Fibroblast of the aortic adventitia (primary cell): ENCODE measurements at places on chromosomes 12 and 14.

DNA sequence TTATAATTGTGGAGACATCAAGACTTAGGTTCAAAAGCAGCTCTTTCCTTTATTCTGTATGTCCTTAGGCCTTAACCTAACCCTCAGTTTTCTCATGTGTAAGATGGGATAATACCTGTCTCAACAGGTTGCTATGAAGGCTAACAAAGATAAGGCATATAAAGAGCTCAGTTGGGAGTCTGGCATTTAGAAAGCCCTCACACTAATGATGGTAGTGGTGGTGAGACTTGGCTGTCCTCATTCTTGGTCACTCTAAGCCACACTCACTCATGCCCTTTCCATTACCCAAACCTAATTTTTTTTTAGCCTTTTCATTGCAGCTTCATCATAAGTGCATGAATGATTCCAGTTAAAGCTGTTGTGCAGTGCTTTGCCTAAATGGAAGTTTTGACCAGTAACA is 137.3 kb downstream of the TGFB3 start:
- DNase-seq: no peak

- no peak for DNase-seq
These were observed 41.2 kb downstream of the TDP1 start for GRCh38 chr14:89996963-89997362.

DNA sequence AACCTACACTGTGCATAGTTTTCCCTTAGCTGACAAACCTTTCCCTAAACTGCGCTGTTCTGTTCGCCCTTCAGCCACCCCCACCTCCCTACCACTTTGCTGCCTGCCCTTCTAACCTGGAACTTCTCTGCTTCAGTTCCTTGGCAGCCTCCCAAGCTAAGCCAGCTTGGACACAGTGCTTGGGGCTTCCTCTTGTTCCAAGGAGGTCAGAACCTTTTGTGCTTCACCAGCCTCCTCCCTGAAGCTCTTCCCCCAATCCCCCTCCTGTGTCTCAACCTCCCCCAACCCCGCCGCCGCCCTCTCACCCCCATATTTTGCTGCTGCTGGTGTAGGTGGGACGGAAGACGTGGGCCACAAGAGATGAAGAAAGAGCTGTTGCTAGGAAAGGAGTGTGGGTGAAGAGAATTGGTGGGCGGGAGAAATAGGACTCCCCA is 8.1 kb upstream of the RIC8B start:
- no peak for DNase-seq

DNA sequence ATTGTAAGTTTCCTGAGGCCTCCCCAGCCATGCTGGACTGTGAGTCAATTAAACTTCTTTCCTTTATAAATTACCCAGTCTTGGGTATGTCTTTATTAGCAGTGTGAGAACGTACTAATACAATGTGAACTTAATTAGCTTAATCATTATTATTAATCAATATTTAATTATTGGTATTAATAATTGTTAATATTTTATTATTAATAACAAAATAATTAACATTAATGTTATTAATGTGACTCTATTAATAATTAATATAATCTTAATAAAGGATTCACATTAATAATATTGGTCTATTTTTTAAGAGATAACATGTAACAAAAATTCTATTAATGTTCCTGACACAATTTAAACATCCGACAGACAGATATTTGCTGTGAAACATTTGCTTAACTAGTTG is 164.9 kb upstream of the ATF7IP start:
- no peak for DNase-seq

DNA sequence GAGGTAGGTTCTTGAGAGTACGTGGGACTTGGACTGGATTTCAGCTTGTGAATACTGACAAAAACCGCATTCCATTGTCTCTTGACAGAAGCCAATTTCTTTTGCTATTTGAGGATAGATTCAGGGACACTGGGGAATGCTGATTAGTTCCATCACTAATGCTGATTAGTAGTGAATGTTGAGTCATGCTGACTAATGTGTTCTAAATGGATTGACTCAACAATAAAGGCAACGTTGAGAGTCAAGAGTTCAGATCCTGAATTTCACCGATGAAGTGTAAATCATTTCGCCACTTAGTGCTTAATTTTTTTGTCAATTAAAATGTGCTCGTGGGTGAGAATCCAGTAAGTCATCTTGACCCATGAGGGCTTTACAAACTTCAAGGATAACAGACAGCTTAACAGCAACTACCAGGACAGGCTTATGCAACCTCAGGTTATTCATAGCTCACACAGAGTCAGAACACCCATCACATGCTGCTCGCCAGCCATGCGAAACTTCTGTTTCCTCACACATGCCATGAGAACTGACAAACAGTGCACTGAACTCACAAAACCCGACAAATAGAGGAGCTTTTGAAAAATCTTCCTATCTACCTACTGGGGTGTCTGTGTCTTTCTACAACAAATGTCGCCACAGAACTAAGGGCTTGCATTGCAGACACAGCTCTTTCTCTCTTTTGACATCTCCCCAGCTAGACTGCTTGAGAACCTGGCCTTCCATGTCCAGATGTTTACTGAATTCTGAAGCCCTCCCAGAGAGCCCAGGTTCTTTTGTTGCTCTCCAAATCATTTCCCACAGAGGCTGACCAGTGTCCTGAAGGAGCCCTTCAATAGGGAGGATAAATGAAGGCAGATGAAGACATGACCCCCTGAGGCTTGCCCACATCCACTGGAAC is 316.4 kb downstream of the ZFP36L1 start:
- peak; percentile 92 for DNase-seq

DNA sequence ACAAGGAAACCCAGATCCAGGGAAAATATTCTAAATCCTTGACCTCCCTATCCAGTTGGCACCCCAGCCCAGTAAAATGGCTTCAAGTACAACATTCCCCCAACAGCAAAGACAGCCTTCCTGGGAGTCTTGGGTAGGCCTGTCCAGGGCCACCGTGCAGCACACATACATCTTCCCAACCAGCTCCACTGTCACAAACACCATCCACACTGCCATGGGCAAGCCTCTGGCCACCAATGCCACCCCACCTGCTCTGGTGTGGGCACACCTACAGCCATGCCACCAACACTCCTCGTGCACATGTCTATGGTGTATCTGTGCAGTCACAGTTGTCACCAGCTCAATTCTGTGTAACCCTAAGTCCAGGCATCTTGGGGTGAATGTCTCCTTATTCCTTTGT is 193.2 kb downstream of the DAD1 start:
- DNase-seq: no peak

- DNase-seq: no peak
These were observed 7.1 kb upstream of the CCDC60 start for GRCh38 chr12:119327471-119327870.

GRCh38 chr12:53115112-53115890 is 12.0 kb downstream of the SOAT2 start:
- DNase-seq: no peak

DNA sequence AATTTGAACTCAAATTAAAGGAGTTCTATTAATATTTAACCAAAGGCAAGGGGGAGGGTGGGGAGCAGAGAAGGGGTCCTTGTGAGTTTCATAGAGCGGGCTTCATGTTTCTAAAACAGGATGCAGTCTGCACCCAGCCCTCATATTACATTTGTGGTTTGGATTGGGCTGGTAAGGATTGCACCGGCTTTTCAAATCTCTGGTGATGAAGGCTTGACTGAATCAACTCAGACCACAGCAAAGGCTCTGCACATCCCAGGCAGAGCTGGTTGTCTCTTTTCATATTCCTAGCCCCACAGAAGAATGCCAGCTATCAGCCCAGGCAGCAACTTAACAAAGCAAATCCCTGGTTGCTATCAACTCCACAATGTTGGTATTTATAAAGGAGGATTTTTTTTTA is 1221.4 kb downstream of the VRK1 start:
- no peak for DNase-seq

GRCh38 chr12:103114296-103115055 is 157.0 kb downstream of the ASCL1 start:
- DNase-seq: no peak

GRCh38 chr12:92676710-92677109 is 26.1 kb upstream of the PLEKHG7 start:
- DNase-seq: no peak

DNA sequence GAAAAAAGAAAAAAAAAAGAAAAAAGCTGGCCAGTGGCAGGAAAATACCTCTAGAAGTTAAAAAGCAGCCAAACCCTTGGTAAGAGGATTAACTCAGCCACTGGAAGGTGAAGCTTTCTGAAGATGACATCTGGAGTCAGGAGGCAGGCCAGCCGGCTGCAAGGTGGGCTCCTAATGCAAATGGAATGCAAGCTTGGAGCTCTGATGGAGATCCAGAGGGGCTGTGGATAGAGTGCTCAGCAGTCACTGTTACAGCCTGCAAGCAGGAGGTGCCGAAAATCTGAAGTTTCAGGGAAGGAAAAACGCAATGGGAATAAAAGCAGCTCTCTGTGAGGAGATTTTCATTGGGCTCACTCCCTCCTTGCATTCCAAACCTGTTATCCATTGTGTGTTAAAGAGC is 41.0 kb downstream of the GSC start:
- DNase-seq: no peak

- DNase-seq: no peak
These were observed 169.8 kb downstream of the BTG1 start for GRCh38 chr12:91975891-91976290.

GRCh38 chr12:12718853-12719252 is 1.7 kb downstream of the CDKN1B start:
- peak; percentile 45 for DNase-seq

GRCh38 chr12:69837657-69838415 is 12.8 kb downstream of the MYRFL start:
- DNase-seq: no peak

DNA sequence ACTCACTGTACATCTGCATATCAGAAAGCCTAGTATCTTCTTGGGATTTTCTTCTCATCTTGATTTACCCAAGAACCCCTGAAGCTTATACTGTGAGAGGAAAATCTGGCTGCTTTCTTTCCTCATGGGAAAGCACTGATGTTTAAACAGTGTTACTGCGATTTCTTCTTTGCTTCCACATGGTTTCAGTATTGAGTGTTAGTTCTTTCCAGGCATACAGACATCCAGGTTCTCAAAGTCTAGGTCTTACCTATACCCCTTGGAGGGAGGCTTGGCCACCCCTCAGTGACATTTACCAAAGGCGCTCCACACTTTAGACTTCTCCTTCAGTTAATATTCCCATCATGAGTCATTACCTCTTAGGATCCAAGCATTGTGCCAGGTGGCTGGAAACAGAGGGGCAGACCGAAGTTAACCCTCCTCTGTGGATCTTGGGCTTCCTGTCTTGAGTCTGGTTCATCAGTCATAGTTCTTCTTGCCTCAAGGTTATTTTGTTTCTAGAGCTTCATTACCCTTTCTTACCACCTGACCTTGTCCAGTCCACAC is 79.1 kb downstream of the TMEM117 start:
- no peak for DNase-seq

DNA sequence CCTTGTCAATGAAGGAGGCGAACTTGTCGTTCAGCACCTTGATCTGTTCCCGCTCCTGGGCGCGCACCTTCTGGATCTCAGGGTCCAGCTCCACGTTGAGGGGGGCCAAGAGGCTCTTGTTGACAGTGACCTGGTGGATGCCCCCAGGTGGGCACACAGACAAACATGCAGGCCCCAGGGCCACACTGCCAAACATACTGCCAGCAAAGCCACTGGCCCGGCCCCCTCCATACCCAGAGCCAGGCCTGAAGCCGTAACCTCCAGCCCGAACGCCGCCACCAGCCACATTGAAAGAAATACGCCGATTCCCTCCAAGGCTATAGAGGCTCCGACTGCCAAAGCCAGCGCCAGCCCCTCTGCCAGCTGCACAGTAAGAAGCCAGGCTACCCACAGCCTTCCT is 337 bp downstream of the KRT74 start:
- DNase-seq: no peak

DNA sequence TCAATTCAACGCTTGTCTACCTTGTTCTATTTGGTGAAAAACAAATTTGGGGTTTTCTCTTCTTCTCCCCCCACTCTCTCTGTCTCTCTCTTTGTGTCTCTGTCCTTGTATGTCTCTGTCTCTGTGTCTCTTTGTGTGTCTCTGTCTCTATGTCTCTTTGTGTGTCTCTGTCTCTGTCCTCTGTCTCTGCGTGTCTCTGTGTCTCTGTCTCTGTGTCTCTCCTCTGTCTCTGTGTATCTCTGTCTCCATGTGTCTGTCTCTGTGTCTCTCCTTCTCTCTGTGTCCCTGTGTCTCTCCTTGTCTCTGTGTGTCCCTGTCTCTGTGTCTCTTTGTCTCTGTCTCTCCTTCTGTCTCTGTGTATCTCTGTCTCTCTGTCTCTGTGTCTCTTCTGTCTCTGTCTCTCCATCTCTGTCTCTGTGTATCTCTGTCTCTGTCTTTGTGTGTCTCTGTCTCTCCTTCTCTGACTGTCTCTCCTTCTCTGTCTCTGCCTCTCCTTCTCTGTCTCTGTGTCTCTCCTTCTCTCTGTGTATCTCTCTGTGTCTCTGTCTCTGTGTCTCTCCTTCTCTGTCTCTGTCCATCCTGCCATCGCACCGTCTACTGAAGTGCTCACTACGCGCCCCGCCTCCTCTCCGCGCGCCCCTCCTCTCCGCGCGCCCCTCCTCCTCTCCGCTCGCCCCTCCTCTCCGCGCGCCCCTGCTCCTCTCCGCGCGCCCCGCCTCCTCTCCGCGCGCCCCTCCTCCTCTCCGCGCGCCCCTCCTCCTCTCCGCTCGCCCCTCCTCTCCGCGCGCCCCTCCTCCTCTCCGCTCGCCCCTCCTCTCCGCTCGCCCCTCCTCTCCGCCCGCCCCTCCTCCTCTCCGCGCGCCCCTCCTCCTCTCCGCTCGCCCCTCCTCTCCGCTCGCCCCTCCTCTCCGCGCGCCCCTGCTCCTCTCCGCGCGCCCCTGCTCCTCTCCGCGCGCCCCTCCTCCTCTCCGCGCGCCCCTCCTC is 12.8 kb downstream of the LRCOL1 start:
- DNase-seq: peak; percentile 34

DNA sequence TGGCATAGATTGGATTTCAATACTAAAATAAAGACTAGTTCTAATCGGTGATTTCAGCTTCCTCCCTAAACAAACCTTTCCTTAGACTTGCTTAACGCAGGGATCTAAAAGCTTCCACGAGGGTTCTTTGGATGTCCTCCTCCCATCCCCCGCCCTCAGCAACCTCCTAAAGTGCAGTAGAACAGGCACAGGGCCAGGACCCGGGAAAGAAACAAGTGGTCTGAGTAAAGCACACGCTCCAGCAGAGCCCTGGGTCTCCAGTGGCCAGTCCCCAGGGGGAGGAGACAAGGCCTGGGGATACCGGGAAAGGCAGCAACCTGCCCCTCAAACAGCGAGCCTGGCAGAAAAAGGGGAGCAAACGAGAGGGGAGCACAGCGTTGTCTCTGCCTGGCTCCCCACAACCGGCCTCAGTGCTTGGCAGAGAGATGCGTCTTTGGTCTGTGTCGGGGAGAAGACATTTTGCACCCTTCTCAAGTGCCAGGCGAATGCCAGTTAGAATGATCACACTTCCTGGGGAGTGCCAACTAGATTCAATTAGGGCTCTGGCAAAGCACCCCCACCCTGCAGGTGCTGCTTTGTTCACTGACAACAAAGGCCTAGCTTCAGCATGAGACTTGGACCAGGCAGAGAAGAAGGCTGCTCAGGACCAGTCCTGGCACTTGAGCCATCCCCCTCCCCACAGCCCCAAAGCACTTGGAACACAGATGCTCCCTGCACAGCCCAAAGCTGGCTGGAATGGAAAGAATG is 17.1 kb upstream of the SLC6A12 start:
- DNase-seq: no peak

GRCh38 chr12:46548605-46549071 is 176.1 kb upstream of the SLC38A2 start:
- peak; percentile 35 for DNase-seq

GRCh38 chr14:32508281-32508680 is 179.2 kb downstream of the AKAP6 start:
- peak; percentile 25 for DNase-seq
